ENCODE measurements at places on chromosomes 3 and 15.

DNA sequence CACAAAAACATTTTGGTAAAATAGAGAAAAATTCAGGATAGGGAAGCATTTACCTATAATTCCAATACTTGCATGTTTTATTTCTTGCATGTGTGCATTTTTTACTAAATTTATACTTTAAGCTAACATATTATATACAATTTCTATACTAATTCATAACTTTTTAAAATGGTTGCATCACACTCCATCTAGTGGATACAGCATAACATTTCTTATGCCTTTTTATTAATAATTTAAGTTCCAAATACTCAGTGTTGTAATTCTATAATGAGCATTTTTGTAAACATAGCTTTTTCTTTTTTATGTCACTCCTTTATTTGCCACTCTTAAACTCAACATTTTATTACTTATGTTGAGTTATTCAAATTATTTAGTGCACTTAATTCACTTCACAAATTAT, 477.7 kb downstream of the ZBBX start:
- no peak for DNase-seq

- no peak for DNase-seq
Measured at GRCh38 chr15:64897345-64897985, 14.2 kb upstream of the ANKDD1A start.

GRCh38 chr3:189516039-189516438, 115.2 kb upstream of the TP63 start:
- no peak for DNase-seq

DNA sequence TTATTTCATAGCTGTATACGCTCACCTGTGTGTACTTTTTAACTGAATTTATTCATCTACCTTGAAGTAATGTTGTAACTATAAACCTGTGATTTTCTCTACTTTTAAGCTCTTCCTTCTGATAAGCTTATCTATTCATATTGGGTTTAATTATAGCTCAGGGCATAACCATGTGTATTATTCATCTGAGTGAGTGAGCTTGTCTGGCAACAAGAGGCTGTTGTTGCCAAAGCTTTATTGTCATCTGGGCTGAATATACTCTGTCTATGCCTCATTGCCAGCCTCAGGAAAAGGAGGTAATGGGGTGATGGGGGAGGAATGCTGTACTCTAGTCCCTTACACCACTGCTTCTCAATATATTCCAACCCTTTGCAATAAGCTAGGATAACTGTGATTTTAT, 292.4 kb downstream of the UBE2E2 start:
- DNase-seq: no peak

- no peak for DNase-seq
Measured at GRCh38 chr3:80157546-80157945, 389.7 kb upstream of the ROBO1 start.

DNA sequence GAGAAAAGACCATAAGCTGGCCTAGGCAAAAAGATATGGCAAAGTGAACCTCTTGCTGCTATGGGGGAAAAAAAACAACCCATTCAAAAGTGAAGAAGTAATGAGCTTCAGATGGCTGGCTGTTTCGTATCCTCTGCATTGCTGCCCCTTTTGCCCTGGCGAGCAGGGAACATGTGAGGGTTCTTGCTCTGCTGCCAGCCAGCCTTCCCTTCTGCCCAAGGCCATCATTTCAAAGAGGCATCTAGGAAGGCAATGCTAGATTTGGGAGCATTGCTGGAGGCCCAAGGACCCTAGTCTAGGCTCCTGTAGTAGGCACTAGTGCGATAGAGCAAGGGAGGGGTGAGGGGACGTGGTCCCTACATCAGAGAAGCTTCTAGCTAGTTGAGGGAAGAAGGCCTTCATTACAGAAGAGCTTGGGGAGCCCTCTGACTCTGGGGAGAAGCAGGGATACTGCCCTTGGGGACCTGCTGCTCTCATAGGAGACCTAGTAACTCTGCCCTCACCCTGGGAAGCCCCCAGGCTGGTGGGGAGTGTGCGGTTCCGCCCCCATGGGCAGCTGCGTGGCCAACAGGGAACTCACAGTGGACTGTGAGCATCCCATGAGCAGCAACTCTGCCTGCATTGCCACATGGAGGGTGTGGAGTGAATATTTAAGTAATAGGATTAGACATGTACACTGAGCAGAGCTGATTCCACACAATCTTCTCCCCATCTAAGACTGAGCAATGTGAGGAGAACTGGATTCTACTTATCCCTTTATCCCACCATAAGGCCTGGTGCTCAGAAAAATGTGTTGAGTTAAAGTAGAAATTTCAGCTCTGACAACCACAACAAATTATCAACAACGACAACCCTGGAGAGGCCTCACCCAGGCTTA, 21.3 kb downstream of the ITGA11 start:
- no peak for DNase-seq

DNA sequence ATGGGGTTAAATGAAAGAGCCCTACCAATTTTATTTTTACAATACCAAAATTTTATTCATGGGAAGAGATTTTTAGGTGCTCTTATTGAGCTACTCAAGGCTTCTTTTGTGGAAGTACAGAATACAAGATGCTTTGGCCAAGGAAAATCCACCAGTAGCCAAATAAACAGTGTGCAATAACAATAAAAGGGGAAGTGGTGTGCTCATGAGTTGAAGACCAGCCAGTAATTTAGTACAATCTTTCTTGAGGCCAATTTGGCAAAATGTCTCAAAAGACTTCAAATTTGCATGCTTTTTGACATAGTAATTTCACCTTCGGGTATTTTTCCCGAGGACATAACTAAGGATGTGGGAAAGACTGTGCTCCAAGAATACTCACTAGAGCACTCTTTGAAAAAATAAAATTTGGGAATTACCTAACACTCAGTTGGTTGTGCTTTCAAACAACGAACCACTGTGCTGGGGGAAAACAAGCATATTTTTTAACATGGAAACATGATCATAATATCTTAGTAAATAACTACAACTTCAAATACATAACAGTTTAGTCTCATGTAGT, 294.0 kb downstream of the DIPK2A start:
- DNase-seq: no peak

DNA sequence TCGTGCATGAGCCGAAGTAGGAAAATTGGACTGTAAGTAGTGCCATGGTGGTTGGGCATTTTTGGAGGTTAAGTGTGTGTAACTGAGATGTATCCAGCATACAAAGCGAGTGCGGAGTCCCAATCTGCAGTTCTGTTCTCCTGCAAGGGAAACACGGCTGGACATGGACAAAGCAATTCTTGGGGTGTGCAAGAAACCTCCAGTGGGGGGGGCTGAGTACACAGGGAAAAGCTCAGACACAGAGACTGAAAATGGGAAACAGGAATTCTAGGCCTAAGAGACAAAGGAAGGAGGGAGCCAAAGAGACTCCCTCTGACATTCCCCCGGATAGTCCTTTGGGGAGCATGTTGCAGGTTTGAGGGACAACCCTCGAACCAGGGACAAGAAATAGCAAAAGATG, 83.2 kb upstream of the PLSCR4 start:
- DNase-seq: no peak

- DNase-seq: no peak
Measured at GRCh38 chr15:79371591-79371990, 60.5 kb upstream of the MINAR1 start.

- DNase-seq: no peak
Measured at GRCh38 chr15:60124460-60125070, 120.5 kb downstream of the FOXB1 start.

GRCh38 chr15:70494517-70494851, 268.9 kb downstream of the UACA start:
- DNase-seq: no peak

- DNase-seq: no peak
Measured at GRCh38 chr3:157336252-157337009, 100.2 kb upstream of the PTX3 start.

DNA sequence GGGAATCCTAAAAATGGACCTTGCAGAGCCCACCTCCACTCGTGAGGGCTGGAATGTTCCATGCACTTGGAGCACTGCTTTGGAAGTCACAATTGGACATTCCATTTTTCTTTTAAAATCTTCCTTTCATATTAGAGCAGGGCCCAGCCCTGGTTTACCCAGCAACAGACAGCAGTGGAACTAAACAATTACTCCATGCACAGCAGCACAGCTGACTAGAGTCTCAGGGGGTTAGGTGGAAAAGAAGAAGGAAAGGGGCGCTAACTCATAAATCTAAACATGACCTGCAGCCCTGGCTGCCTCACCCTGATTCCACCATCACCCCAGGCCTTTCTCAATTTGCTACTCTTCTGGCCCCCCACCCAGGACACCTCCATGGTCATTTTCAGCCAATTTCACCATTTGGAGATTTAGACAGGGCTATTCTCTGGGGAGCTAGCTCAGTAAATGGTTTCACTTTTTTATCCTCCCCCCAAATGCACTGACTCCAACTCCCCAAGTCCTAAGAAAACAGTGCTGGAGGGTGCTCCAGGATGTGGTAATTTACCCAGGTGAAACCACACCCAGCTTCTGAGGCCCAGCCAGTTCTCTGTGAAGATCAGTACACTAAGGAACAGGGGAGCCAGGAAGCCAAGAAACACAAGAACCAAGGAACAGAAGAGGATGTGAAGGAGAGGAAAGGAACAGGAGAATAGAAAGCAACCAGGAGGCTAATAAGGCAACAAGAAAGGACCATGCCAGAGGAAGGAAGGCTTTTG, 1.6 kb upstream of the LRRC31 start:
- no peak for DNase-seq

- DNase-seq: no peak
Measured at GRCh38 chr3:193917158-193917557, 218.8 kb upstream of the HES1 start.

- no peak for DNase-seq
Measured at GRCh38 chr3:180594631-180595558, 7.1 kb upstream of the TTC14 start.

DNA sequence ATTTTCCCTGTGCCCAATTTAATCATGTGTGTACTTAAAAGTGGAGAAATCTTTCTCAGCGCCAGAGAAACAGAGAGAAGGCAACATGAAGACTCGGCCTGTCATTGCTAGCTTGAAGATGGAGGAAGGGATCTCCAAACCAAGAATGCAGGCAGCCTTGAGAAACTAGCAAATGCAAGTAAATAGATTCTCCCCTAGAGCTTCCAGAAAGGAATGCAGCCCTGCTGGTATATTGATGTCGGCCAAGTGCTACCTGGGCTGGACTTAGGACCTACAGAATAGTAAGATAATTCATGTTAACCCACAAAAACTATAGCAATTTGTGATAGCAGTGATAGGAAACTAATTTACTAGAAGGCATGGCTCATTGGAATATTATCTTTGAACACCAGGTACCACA, 150.9 kb upstream of the ABI3BP start:
- DNase-seq: no peak

DNA sequence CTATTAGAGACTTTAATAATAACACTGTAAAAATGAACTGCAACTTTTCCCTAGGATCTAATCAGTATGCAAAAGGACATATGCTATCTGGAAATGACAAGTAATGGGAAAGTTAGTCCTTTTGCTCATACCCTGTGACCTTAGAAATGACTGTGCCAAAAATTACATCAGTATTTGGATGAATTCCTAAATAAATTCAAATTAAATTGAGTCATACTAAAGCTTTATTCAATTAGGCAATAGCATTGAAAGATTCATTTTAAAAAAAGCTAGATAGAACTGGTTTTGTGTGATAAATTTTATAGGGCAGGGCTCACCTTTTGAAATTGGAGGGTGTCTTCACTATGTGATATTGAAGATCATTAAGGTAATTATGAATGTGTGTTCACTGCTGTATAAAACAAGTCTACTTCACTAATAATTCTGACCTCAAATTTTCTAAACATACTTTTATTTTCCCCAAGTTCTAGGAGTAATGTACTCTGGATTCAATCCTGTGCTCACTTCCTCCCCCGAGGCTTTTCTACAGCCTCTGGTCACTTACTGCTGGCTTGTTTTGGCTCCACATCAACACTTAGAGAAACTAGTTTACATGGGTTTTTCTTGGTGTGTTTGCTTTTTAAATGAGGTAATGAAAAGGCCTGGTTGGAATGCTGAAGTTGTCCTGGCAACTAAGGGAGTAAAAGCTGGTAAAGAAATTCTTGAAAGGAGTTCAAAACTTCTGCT, 44.4 kb upstream of the SPTSSB start:
- DNase-seq: no peak

Measured in NK-92 treated with Interleukin-12 subunit alpha and Interleukin-12 subunit beta, amount 100 ng/mL, for 24 hours (cell line).